ENCODE measurements at places on chromosomes 1 and 21.

DNA sequence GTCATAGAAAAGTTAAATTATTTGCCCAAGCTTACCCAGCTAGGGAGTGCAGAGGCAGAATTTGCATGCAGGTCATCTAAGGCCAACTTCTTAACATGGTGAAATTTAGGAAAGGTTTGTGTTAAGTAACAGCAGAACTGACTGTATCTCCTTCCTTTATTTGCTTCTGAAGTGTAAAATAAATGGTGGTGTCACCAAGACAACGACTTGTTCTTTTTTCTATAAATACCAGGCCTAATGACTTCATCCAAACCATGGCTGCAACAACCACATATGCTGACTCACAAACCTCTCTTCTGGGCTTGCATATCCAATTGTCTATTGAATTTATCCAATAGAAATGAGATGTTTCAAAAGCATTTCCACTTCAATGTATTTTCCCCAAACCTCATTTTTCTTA, 19.1 kb downstream of the COL24A1 start:
- DNase-seq: peak; percentile 73

- DNase-seq: no peak
Observed at GRCh38 chr1:62962014-62962812, 178.3 kb downstream of the ATG4C start.

- no peak for DNase-seq
Observed at GRCh38 chr1:44775930-44776729, 790 bp downstream of the RPS8 start.

GRCh38 chr1:29808141-29808995, 572.0 kb downstream of the PTPRU start:
- no peak for DNase-seq

DNA sequence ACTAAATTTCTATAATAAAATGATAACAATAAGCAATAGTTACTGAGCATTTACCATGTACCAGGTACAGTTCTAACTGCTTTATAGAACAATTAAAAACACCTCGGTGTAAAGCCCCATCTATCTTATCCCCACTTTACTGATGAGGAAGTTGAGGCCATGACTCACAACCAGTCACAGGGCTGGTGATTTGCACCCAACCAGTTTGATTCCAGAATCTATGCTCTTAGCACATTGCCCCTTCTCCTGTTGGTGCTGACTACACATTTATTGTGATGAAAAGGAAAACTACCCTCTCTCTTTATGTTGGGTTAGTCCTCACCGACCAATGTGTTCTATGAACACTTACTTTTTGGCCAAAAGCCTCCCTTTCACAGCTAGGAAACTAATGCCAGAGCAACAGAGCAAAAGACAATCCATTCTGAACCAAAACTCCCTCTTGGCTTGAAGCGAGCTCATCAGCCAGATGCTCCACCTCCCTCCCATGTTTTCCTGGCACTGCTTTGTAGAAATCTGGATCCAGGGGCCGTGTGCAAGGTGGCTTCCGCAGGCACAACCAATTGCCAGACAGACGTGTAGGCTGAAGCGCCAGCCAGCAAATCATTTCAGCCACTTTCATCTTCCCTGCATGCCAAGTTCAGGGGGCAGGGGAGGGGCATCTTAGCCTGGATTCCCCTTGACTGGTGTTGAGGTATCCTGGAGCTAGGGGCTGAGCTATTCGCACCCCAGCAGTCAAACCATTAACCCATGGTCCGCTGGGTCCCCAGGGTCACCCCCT, 32.0 kb upstream of the SLC30A1 start:
- DNase-seq: no peak

- no peak for DNase-seq
Observed at GRCh38 chr1:67345556-67345955, 37.9 kb downstream of the IL12RB2 start.

GRCh38 chr1:184536246-184536985, 149.6 kb downstream of the C1orf21 start:
- no peak for DNase-seq

DNA sequence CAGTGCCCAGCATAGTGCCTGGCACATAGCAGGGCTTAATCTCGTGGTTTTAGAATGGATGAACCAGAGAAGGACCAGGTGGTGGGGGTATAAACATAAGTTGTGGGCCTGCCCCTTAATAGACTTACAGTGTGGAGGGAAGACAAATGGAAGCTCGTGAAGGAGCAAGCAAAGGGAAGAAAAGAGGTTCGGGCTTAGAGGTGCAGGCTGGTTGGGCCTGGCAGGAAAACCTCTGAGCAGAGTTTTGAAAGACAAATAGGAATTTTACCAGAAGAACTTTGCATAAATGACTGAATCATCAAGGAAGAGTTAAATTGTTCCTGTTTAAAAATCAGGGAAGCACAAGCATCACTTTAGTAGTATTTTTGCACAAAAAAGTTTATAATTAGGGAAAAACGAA, 4.5 kb downstream of the RHOU start:
- DNase-seq: no peak

All from fibroblast of skin of left biceps (primary cell).